ENCODE measurements at places on chromosomes 2 and 18. TPM values are rescaled to one million over a fixed set of nuclear protein-coding genes. Genes with fewer than 3 reads are reported as not detected.
A peak's percentile ranks its signal among the peaks of the same experiment; 100 is the strongest.

Gene GALNT13
- total RNA-seq = not detected

- no peak for DNase-seq
Observed at GRCh38 chr2:60794271-60794863, 38.3 kb downstream of the PAPOLG start.

Gene BOLL
- total RNA-seq = not detected

DNA sequence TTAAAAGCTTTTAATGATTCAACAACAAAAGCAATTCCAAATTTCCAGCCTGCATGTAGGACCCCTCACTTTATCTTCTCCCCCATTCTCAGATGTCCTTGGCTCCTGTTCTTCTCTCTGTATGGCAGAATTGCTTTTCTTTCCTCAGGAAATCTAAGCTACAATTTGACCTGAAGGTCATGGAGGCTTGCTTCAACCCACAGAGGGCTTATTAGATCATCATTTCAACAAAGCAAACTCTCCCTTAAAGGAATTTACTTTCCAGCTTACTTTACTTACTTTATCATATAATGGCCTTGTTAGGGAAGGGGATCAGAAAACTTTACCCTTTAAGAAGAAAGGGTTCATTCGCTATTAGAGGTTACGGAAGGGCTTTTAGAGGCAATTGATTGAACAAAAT is 211.5 kb downstream of the RAD51AP2 start:
- no peak for DNase-seq

GRCh38 chr2:46294176-46294836 is 2.9 kb upstream of the EPAS1 start:
- DNase-seq = peak; percentile 66

- no peak for DNase-seq
Observed at GRCh38 chr2:204250692-204251091, 294.6 kb upstream of the PARD3B start.

GRCh38 chr18:13500869-13501542 is 225.4 kb downstream of the FAM210A start:
- DNase-seq = no peak

GRCh38 chr2:225008179-225008856 is 34.0 kb downstream of the DOCK10 start:
- DNase-seq = no peak

DNA sequence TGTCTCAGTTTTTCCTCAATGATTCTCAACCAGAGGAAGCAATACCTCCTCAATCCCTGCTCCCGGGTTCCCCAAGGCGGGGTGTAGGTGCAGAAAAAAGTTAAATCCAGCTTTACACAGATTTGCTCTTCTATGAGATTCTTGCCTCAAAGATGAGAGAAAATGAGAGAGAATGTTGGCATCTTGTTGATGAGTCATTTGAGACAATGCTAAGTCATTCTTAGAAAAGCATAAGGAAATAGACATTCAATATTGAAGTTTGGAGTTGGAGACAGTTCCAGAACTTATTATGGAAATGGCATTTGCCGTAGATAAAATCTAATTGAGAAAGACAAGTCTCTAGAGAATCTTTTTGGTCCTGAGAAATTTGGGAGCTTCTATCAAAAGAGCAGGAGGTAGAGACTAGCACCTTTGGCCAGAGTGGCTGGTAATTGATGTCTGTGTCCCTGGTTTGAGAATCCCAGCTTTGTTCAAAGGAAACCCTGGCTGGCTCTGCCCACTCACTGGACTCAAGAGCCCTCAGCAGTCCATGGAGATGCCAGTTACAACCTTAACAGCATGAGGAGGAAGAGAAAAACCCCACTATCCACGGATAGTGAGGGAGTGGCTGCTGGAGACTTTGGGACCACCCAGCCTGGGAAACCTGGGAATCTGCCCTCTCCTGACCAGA is 181.2 kb downstream of the FAM124B start:
- DNase-seq = no peak

DNA sequence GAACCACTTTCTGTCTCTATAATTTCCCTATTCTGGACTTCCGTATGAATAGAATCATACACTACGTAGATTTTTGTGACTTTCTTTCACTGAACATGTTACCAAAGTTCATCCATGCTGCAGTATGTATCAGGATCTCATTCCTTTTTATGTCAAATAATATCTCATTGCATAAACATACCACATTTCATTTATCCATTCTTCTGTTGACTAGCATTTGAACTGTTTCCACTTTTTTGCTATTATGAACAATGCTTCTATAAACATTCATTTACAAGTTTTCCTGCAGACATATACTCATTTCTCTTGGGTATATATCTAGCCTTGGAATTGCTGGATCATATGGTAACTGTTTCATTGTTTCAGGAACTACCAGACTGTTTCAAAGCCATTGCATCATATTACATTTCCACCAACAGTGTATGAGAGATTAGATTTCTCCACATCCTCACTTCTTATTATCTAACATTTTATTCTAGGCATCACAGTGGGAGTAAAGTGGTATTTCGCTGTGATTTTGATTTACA is 186.2 kb downstream of the DYM start:
- no peak for DNase-seq

GRCh38 chr18:62258616-62259015 is 66.5 kb upstream of the TNFRSF11A start:
- no peak for DNase-seq

DNA sequence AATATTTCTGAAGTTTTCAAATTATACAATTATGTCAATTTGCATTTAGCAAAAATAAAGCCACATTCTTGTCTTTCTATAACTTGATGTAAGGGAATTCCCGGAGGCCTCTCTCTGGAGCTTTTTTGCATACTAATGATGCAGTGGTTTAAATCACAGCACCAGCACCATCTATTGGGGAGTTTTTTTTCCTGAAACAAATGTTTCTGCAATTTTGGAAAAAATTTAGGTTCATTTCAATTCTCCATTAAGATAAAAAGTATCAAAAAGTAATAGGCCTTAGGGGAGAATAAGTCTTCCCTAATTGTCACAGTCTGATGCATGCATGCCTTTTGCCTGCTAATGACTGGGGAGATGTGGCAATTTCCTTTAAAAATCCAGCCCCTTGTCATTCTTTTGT is 13.5 kb downstream of the CBLN2 start:
- no peak for DNase-seq

Gene MTLN
- total RNA-seq = 69.0 TPM

GRCh38 chr2:128346291-128347170 is 27.9 kb upstream of the HS6ST1 start:
- no peak for DNase-seq

- peak; percentile 64 for DNase-seq
Observed at GRCh38 chr18:2906704-2907549, 60.1 kb downstream of the EMILIN2 start.

DNA sequence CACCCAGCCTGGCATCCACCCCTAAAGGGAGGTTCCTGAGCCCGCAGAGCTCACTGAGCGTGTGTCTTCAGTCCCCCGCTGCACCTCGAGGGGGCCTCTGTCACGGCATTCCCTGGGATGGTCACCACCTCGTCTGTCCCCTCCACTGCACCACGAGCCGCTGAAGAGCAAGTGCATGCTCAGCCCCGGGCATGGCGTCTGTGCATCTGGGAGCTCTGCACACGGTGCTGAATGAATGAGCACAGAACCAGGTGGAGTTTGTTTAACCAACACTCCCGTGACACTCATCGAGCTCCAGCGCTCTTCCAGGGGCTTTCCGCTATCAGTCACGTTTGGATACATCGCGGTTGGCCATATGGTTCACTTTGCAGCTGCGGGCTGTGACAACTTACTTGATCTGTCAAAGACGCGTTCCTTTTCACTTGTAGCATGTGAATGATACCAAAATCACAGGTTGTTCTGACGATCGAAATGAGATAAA is 9.2 kb downstream of the ALLC start:
- DNase-seq = no peak

DNA sequence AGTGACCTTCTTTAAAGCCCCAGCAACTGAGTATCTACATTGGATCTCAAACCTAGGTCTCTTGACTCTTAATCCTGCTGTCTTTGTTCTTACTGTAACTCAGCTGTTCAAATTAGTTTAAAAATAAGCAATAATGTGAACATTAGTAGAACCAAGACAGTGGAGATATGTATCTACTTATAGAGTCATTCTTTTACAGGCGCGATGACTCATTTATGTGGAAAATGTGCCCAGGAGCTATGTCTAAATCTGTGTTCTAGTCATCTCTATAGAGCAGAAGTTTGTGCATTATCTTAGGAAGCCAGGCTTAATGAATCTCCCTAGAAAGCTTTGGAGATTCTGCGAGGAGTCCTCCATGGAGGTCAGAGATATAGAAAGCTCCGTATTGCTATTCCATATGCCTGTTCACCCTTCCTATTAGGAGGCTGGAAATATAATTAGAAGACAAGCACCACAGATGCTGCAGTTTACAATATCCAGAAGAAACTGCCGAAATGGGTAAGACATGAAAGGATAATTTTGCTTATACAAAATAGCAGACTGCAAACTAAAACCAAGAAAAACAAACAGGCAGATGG is 211.6 kb downstream of the TRIB2 start:
- DNase-seq = no peak

- no peak for DNase-seq
Observed at GRCh38 chr2:200258081-200258480, 48.4 kb upstream of the SPATS2L start.

- no peak for DNase-seq
Observed at GRCh38 chr2:201156036-201156435, 26.9 kb upstream of the CASP10 start.

Gene SMYD1
- total RNA-seq = not detected

Gene CPLX4
- total RNA-seq = not detected

Gene EGR4
- 0.09 TPM for total RNA-seq

- no peak for DNase-seq
Observed at GRCh38 chr18:76351961-76352581, 143.0 kb downstream of the ZNF516 start.

- DNase-seq = no peak
Observed at GRCh38 chr2:66528974-66529724, 94.2 kb downstream of the MEIS1 start.

DNA sequence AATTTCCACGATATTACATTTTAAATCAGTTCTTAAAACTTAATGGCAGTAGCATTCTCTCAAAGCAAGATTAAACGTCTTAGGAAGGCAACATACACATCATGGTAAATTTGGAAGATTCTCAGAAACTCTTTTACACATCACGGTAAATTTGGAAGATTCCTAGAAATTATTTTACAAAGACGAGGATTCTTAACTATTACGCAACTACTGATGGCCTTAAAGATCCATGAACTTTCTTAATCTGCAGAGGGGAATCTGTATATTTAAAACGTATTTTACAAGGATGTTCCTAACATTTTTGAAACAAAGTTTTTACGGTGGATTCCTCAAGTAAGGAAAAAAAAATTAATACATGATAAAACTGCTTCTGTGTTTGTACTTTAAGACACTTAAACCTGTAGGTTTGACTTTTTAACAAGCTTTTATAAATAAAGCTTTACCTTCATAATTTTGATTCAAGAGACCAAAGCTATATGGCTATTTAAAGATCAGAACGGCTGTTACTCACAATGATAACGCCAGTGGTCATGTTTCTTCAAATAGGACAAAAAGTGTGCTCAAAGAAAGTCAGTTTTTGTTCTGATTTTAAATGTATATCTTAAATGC is 1.7 kb downstream of the ATF2 start:
- DNase-seq = no peak

Gene ZNF407
- total RNA-seq = 12.9 TPM

DNA sequence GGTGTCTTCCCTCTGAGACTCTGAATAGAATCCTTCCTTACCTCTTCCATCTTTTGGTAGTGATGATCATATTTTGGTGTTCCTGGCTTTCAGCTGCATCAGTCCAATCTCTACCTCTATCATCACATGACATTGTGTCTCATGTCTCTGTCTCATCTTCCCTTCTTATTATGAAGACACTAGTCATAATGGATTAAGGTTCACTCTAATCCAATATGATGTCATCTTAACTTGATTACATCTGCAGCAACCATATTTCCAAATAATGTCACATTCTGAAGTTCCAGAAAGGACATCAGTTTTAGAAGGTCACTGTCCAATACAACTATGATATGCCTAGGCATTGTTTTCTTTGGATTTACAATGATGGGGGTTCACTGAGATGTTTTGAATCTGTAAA is 31.5 kb downstream of the CMPK2 start:
- DNase-seq = no peak

All from activated CD8-positive, alpha-beta memory T cell treated with anti-CD3 and anti-CD28 coated beads, Interleukin-2, amount 10 ng/mL, durations not matched to agents 7 days and 5 days (primary cell).